ENCODE measurements at places on chromosomes 13 and 19.
A peak's percentile ranks its signal among the peaks of the same experiment; 100 is the strongest.

DNA sequence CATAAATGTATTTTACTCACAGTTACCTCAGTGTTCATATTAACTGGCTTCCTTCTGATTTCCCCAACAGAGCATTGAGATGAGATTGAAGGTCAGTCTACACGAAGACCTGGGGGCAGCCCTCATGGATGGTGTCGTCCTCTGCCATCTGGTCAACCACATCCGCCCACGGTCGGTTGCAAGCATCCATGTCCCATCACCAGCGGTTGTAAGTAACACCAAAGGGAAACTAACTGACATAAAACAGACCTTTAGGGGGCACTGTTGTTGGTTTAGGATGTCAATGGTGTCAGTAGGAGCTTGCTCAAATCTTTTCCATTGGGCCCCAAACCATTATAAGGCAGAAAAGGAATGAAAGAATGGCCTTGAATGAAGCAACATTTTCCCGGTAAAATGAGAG, 68.2 kb downstream of the ESD start:
- DNase-seq, result peak; percentile 31

DNA sequence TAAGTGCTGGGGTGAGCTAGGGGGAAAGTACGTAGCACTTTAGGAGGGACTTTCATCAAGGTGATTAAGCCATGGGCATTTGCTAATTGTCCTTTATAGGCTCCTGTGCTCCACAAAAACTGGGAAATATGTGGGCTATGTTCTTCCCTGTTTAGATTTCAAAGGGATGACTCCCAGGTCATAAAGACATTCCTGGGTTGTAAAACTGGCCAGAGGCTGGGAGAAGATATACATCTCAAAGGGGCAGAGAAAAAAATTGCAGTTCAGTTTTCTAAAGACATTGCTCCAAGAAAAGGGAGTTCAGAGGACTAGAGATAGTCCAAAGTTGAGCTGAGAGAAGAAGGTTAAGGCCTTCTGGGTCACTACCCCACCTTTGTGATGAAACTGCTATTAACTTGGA, 204.8 kb downstream of the MYO16 start:
- no peak for DNase-seq

- DNase-seq, result no peak
Measured at GRCh38 chr19:18814063-18814462, 17.7 kb upstream of the UPF1 start.

- DNase-seq, result no peak
Measured at GRCh38 chr13:63307228-63307627, 1891.6 kb upstream of the PCDH20 start.

- DNase-seq, result no peak
Measured at GRCh38 chr13:52924289-52925148, 76.1 kb upstream of the PCDH8 start.

DNA sequence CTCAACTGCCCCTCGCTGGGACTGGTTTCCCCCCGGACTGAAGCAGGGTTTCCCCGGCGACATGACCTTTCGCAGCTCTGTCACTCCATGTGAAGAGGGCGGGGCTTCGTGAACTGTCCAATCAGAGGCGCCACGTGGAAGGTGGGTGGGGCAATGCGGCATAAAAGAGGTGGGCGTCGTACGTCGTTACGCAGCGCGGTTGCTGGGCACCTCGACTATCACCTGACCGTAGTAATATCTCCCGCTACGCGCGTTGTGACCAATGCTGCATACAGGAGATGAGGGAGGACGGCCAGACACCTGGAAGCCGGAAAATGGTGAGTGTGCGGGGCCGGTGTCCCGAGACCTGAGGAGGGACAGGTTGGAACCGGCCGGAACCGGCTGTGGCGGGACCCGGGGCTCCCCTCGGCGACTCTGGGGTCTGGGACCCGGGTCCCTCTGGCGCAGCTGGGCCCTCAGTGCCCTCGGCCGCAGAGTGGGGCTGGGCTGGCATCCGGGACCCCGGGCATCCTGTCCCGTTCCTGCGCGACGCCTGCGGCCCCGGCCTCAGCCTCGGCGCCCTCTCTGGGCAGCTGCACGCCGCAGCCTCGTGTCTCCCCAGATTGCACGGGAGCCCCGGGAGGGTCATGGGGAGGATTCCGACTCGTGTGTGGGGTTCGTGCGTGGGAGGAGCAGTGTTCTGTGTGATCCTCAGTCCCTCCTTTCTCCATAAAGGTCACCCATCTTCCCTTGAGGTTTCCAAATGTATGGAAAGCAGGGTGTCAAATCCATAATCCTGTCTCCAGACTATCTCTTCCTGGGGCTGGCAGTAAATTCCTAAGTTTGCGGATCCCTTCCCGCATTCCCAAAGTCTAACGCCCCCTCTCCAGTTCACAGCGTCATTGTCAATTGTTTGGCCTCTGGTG, 32.2 kb downstream of the ZNF136 start:
- peak; percentile 60 for DNase-seq

GRCh38 chr19:19649580-19649995, 6.1 kb upstream of the GMIP start:
- DNase-seq, result no peak

- no peak for DNase-seq
Measured at GRCh38 chr13:50576156-50576555, 267.3 kb downstream of the DLEU7 start.

DNA sequence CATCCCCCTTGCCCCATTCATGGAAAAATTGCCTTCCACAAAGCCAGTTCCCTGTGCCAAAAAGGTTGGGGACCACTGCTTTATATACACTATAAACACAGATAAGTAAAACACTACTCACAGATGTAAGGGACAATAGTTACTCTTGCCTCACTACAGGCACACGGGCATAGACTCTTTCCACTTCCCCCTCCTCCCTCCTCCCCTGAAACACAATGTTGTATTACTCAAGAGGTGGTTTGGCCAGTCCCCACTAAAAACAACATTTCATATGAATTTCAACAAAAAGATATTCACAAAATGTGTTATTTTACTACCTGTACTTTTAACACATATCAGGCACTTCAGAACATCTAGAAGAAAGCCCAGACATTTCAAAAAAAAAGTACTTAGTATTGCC, 45.1 kb downstream of the EPSTI1 start:
- DNase-seq, result no peak

DNA sequence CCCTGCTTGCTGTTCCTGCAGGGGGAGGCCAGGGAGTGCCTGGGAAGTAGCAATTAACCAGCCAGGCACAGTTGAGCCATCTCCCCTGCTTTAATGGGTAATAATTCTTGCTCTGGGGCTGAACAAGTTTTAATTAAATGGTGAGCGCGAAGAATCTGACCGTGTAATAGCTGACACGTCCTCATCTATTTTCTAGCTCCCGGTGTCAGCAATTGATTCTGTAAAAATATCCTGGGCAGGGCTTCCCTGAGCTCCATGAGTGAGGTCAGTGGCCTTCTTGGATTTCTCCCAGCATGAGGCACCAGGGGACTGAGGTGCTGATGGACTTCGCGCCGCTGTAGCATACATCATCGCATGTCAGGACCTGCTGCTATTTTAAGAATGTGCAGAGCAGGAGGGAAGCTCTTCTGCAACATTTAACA, 26.9 kb downstream of the SIPA1L3 start:
- DNase-seq, result no peak

GRCh38 chr13:95174517-95174916, 126.7 kb downstream of the ABCC4 start:
- no peak for DNase-seq

DNA sequence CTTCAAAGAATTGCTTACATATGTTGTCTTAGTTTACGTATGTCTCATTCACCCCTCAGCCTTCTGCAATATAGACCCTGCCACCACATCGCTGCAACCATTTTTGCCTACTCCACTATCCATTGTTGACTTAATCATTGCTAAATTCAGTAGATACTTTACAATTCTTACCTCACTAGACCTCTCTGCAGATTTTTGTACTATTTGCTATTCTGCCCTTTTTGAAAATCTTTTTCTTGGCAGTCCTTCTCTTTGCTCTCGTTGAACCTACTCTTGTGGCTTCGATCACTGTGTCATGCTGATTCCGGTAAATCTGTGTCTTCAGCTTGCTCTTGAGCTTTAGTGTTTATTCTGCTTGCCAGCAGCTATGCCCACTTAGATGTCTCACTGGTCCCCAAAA, 81.2 kb downstream of the CDK8 start:
- DNase-seq, result no peak

DNA sequence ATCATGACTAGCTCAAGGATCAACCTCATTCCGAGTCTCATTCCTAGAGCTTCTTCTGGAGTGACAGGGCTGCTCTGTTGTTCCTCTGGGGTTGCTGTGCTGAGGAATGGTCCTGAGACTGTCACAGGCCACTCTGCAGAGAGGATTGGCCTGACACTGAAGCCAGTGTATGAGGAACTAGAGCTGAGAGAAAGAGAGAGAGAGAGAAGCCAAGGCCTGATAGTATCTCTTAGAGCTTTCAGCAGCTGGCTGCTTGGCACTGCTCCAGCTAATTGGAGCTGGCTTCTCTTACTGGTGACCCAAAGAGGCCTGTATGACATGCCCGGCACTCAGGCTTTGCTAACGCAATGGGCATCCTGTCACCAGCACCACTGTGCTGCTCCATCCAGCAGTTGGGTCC, 73.4 kb upstream of the FLT1 start:
- no peak for DNase-seq

GRCh38 chr13:23554000-23554399, 16.2 kb upstream of the TNFRSF19 start:
- no peak for DNase-seq

- DNase-seq, result no peak
Measured at GRCh38 chr13:76160961-76161925, 525.1 kb downstream of the LMO7 start.

DNA sequence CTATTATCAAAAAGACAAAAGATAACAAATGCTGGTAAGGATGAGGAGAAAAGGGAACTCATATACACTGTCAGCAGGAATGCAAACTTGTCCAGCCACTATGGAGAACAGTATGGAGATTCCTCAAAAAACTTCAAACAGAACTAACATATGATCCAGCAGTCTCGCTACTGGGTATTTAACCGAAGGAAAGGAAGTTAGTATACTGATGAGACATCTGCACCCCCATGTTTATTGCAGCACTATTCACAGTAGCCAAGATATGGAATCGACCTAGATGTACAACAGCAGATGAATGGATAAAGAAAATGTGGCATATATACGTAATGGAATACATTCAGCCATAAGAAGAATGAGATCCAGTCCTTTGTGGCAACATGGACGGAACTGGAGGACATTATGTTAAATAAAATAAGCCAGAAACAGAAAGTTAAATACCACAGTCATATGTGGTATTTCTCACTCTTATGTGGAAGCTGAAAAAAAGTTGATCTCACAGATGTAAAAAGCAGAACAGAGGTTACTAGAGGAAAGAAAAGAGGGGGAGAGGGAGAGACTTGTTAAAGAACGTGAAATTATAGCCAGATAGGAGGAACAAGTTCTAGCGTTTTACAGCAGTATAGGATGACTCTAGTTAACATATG, 83.2 kb downstream of the RUBCNL start:
- peak; percentile 28 for DNase-seq

GRCh38 chr19:7862413-7862951, 11.7 kb downstream of the PRR36 start:
- DNase-seq, result peak; percentile 86

GRCh38 chr13:79631051-79631659, 150.2 kb downstream of the NDFIP2 start:
- no peak for DNase-seq

DNA sequence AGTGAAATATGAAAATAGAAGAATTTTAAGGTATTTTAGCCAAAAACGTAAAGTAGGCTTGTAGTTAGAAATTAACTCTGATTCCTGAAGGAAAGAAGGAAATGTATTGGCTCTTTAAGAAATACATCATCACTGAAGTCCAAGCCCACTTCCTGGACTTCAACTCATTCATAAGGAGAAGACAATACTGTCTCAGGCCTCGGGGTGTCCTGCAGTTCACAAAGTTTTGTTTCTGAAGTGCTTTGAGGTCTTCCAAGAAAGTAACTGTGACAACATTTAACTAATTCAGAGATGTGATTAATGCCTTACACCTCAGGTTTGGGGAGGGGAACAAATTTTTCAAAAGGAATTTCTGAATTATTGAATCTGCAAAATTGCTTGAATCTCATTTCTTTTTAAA, 65.8 kb upstream of the STARD13 start:
- no peak for DNase-seq

DNA sequence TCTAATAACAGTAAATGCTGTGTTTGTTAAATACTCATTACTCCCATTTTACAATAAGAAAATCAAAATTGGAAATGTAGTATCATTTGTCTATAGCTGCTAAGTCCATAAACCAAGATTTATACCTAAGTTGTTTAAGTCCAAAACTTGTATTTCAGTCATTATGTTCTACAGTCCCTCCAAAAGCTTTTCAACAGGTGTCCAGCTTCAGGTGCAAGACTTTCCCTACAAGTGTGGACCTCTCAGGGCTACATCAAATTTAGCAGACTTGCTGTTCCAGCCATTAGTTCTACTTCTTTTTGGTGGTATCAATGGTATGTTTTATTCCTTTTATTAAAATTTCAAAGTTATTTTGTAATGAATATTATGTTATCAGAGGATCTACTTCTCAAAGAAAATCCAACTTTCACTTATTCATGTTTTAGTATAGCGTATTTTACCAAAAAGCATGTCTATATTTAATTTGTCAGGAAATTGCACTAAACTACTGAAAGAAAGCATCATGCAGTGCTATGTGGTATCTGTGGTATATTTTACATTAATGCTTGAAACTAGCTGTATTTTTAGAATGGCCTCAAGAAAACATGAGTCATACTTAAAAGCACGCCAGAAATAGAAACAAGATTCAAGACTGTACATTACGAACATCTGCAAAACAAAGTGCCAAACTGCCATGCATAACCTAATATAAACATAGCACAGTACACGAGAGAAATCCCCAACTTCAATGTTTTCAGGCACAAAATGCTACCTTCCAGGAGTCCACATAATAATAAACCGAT, 44.5 kb downstream of the VWA8 start:
- no peak for DNase-seq

DNA sequence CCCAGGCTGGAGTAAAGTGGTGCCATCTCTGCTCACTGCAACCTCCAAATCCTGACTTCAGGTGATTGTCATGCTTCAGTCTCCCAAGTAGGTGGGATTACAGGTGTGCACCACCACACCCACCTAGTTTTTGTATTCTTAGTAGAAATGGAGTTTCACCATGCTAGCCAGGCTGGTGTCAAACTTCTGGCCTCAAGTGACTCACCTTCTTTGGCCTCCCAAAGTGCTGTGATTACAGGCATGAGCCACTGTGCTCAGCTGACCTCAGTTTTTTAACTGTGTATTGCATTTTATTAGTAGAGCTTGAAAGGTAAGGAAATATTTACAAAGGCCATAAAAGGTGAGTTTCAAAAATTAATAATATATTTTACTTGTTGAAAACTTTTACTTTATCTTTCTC, 2.3 kb downstream of the ZNF726 start:
- no peak for DNase-seq

- no peak for DNase-seq
Measured at GRCh38 chr13:113748862-113749451, 10.1 kb upstream of the TMEM255B start.

DNA sequence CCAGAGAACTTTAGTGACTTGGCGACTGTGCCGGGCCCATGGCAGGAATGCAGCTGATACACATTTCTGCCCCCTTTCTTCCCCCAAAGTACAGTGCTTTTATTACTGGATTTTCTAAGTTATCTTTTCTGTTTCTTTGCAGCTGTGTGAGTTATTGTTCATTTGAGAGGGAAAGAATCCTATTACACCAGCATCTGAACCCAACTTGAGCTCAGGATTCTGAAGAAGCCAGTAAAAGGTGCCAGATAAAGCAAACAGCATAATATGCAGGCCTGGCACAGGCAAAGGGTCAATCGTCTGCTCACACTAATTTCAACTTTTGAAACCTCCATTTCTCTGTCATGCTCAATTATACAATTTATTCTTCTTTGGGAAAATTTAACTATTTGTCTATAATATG, 93.9 kb downstream of the DOCK9 start:
- DNase-seq, result no peak

Data from CD4-positive, alpha-beta T cell (primary cell).